ENCODE measurements at places on chromosomes 11 and 22.
A peak's percentile ranks its signal among the peaks of the same experiment; 100 is the strongest.

DNA sequence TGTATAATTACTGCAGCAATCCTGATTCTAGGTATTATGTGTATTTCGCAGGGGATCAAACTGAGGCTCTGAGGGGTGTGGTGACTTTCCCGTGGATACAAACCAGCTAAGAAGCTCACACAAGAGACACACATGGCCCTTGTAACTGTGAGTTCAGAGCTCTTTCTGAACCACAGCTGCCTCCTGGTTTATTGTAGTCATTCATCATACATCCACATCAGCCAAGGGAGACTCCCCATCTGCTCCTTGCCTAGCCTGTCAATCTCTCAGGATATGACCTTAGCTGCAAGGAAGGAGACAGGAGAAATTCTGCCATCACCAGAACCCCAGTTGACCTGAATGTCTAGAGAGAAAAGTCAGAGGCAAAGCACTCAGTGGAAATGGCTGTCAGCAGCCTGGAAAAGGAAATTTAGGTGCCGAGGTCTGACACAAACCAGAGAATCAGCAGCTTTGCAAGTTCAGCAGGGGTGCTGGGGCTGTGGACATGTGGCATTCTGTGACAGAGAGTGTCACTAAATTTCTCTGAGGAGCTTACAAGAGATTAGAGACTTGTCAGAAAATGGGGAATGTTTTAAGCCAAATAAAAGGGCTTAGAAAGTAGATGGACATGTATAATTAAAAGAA is 209.5 kb downstream of the AASDHPPT start:
- no peak for DNase-seq

- DNase-seq = peak; percentile 42
These were observed 11.1 kb downstream of the POLR3H start for GRCh38 chr22:41532908-41533825.

GRCh38 chr11:128503245-128503991 is 83.9 kb downstream of the ETS1 start:
- peak; percentile 63 for DNase-seq

DNA sequence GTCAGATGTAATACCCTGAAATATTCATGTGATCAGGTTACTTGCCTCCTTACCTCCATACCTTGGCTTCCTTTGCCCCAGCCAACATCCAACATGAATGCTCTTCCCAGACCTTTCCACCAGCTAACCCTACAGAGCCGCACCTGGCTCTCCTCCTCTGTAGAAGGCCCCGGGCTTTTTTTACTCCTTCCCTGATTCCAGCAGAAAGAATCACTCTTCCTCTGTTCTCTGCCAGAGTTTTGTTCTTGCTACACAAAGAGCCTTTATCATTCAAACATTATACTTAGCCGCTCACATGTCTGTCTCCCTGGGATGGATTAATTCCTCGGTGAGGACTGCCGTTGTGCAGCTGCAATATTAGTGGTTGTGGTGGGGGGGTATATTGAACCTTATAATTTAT is 116.8 kb upstream of the GRAMD1B start:
- no peak for DNase-seq

Data from central memory CD4-positive, alpha-beta T cell (primary cell).